Liver (tissue), 10 donors: ENCODE measurements at places on chromosomes 12 and 14. TPM values are rescaled to one million over a fixed set of nuclear protein-coding genes. Genes with fewer than 3 reads are reported as not detected.

Gene PAX9
- not detected for total RNA-seq

Gene LRRK2
- 6.9 TPM for total RNA-seq

Gene RPL10L
- not detected for total RNA-seq

Gene SERPINA12
- not detected for total RNA-seq

Gene SOCS4
- total RNA-seq, result 7.4 TPM

Gene GUCY2C
- total RNA-seq, result not detected

Gene OR6C2
- not detected for total RNA-seq

Gene IFI27
- total RNA-seq, result 25.8 TPM

Gene KRT2
- not detected for total RNA-seq

Gene PPM1A
- total RNA-seq, result 43.2 TPM

Gene ANHX
- total RNA-seq, result not detected

Gene CCDC184
- 0.08 TPM for total RNA-seq

Gene MAP3K9
- total RNA-seq, result 0.65 TPM

Gene LIN7A
- 9.7 TPM for total RNA-seq

Gene KRT78
- total RNA-seq, result not detected

Gene LMO3
- total RNA-seq, result not detected

Gene SALL2
- 2.9 TPM for total RNA-seq

Gene ASB2
- 0.56 TPM for total RNA-seq

Gene SMIM41
- total RNA-seq, result 0.50 TPM

Gene C12orf50
- not detected for total RNA-seq

Gene TMEM63C
- total RNA-seq, result 0.25 TPM

Gene MMP19
- 1.1 TPM for total RNA-seq

Gene PAH
- 696 TPM for total RNA-seq

Gene FAM186B
- total RNA-seq, result 0.84 TPM

Gene KRT79
- total RNA-seq, result not detected

Gene SLC38A1
- 8.4 TPM for total RNA-seq
